ENCODE measurements at places on chromosomes 1 and 21.

- no peak for DNase-seq
- H3K4me3 ChIP-seq = no peak overlapping the region
- H3K4me1 ChIP-seq = no peaks in the 10 kb centered on the region
- H3K36me3 ChIP-seq = no peaks in the 10 kb centered on the region
- H3K27ac ChIP-seq = no peak overlapping the region
Measured at GRCh38 chr1:117660271-117660965, 54.6 kb downstream of the TENT5C start.

DNA sequence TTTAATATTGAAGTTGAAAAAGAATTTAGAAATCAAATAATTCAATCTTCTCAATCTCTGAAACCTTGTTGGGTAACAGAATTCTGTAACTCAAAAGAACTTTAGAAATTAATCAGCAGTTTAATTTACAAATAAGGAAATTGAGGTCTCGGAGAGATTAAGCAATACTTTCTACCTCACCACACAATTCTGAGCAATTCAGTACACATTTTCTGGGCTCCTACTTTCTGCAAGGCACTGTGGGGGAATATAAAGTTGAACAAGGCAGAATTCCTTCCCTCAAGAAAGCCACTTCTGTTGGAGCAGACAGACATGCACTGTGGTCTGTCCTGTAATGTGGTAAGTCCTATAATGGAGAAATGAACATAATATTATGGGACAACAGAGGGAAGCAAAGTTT lies 47.7 kb downstream of the MEF2D start:
- H3K4me3 ChIP-seq = no peak overlapping the region
- no peaks in the 10 kb centered on the region for H3K36me3 ChIP-seq
- no peak overlapping the region for H3K27ac ChIP-seq
- no peak for DNase-seq

DNA sequence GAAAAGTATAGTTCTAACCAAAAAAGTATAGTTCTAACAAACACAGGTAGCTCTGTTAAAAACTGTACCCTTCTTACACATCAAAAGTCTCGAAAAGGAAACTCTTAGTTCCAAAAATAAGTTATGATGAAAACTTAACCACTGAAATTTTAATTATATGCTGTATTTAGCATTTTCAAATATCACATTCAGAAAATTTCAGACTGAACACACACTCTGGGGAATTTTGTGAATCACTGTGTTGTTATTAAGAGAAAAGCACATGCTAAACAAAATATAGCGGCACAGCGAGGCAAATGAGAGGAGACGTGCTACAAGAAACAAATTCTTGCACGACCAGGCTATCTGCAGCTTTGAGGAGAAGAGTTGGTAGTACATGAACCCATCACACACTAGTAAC lies 30.4 kb downstream of the VAV3 start:
- H3K27me3 ChIP-seq = no peaks in the 10 kb centered on the region
- H3K36me3 ChIP-seq = no peaks in the 10 kb centered on the region
- DNase-seq = peak; percentile 13
- peaks cover 37% of the 10 kb centered on the region for H3K4me1 ChIP-seq
- H3K27ac ChIP-seq = no peak overlapping the region

GRCh38 chr1:210850556-210850955 lies 283.4 kb downstream of the KCNH1 start:
- no peaks in the 10 kb centered on the region for H3K27me3 ChIP-seq
- H3K36me3 ChIP-seq = no peaks in the 10 kb centered on the region
- no peaks in the 10 kb centered on the region for H3K4me1 ChIP-seq
- no peak overlapping the region for H3K27ac ChIP-seq

GRCh38 chr1:172630056-172630818 lies 28.7 kb upstream of the FASLG start:
- H3K4me1 ChIP-seq = peaks cover 18% of the 10 kb centered on the region
- peak overlapping the region; percentile 43 for H3K27ac ChIP-seq
- no peaks in the 10 kb centered on the region for H3K27me3 ChIP-seq
- no peaks in the 10 kb centered on the region for H3K36me3 ChIP-seq

DNA sequence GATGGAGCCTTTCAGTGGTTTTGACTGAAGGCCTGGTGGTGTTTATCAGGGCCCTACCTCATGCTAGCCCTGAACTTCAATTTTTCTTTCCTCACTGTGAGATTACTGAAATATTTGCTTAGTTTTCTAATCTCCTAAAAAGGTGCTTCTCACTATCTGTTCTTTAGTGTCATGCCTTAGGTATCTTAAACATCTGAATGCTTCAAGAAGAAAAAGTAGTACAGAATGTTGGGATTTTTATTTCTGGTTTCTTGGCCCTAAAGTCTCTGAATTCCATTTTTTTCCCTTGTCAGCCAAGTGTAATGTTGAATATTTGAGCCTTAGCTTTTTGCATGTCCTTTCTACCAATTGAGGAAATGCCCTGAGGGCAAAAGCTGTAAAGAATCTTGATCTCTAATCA lies 47.9 kb upstream of the PRKACB start:
- H3K36me3 ChIP-seq = no peaks in the 10 kb centered on the region
- no peak overlapping the region for H3K4me3 ChIP-seq
- no peaks in the 10 kb centered on the region for H3K27me3 ChIP-seq
- H3K4me1 ChIP-seq = peaks cover 12% of the 10 kb centered on the region
- no peak for DNase-seq
- H3K27ac ChIP-seq = no peak overlapping the region

DNA sequence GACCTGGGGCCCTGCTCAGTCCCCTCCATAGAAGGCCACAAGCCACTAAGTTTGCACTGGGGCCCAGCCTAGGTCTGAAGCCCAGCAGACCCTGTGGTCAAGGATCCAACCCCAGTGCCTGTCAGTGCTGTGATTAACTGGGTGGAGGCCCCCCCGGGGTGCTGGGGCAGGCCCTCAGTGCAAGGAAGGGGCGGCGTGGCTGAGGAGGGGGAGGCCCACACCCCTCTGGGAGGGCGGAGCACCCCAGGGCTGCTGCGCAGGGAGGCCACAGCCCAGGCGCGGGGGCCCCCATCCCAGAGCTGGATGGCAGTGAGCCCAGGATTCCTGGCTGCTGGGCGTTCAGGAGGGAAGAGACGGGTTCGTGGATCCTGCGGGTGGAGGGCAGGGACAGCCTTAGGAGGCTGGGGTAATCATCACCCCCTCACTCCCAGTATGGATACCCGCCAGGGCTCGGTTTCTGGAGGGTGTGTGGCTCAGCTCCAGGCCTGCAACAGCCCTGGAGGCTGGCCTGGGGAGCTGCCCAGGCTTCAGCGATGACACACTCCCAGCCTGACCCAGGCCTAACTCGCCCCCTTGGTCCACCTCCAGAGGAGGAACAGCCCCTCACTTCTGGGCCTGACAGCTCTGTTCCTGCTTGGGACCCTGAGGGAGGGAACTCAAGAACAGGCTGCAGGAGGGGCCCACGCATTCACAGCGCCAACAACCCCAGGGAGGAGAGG lies 890 bp downstream of the GJC2 start:
- H3K4me1 ChIP-seq = peaks cover 23% of the 10 kb centered on the region
- H3K27ac ChIP-seq = peak overlapping the region; percentile 46
- no peaks in the 10 kb centered on the region for H3K36me3 ChIP-seq
- H3K27me3 ChIP-seq = no peaks in the 10 kb centered on the region
- DNase-seq = peak; percentile 90

- no peaks in the 10 kb centered on the region for H3K27me3 ChIP-seq
- no peak overlapping the region for H3K27ac ChIP-seq
- H3K4me1 ChIP-seq = peaks cover 4% of the 10 kb centered on the region
Measured at GRCh38 chr1:31989964-31990363, 23.7 kb upstream of the KHDRBS1 start.

DNA sequence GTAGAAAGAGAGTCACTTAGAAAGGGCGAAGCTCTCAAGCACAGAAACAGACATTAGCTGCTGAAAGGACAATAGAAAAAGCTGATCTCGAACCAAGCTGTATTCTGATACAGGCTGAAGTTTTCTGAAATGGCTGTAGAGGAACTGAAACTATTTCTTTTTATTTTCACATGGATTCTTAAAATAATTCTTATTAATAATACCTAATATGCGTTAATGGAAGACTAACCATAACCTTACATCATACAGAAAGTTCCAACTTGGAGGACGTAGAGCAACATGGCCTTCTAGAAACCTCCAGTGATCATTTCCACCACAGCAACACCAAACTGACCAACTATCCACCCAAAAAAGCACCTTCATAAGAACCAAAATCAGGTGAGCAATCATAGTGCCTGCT lies 52.8 kb upstream of the ACADM start:
- H3K4me1 ChIP-seq = peaks cover 9% of the 10 kb centered on the region
- no peak for DNase-seq
- no peaks in the 10 kb centered on the region for H3K27me3 ChIP-seq

GRCh38 chr1:15411593-15412137 lies 2.0 kb downstream of the EFHD2 start:
- no peaks in the 10 kb centered on the region for H3K36me3 ChIP-seq
- DNase-seq = peak; percentile 35
- peaks cover 31% of the 10 kb centered on the region for H3K4me1 ChIP-seq
- peak overlapping the region; percentile 90 for H3K4me3 ChIP-seq
- no peak overlapping the region for H3K27ac ChIP-seq
- no peaks in the 10 kb centered on the region for H3K27me3 ChIP-seq

DNA sequence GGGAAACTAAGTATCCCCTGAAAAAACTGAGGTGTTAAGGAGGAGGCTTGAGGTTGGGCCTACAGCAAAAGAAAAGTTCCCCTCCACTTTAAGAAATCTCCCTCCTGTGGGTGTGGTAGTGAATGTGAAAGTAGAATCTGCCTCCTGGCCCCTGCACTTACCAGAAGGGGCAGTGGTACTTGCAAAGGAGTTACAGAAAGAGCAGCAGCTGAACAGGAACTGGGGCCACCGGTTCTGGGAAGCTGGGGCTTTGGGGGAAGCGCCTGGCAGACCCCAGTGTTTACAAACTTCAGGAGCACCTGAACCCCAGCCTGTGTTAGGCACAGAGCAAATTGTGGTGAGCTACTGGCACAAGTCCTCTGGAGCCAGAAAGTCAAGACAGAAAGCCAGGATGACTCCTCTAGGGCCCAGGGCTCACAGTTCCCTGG lies 250.2 kb upstream of the FGGY start:
- H3K27ac ChIP-seq = no peak overlapping the region
- DNase-seq = peak; percentile 18
- H3K36me3 ChIP-seq = no peaks in the 10 kb centered on the region
- H3K27me3 ChIP-seq = no peaks in the 10 kb centered on the region
- no peak overlapping the region for H3K4me3 ChIP-seq

DNA sequence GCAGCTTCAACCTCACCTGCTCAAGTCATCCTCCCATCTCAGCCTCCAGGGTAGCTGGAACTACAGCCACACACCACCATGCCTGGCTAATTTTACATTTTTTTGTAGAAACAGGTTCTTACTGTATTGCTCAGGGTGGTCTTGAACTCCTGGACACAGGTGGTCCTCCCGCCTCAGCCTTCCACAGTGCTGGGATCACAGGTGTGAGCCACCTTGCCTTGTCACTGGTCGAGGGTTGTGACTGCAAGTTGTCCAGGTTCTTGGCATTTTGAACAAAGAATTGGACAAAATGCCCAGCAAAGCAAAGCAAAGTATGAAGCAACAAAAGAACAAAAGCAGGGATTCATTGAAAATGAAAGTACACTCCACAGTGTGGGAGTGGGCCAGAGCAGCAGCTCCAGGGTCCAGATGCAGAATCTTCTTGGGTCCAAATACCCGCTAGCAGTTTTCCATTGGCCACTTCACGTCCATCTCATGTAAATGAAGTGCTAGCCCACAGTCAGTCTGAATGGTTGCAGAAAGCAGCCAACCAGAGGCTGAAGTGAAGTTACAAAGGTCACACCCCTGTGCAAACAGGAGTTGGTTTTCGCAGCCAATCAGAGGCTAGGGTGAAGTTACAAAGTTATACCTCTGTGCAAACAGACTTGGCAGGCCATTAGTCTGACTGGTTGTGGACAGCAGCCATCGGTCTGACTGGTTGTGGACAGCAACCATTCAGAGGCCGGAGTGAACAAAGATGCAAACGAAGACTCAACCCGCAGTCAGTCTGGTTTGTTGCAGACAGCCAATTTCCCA lies 109.5 kb upstream of the KIF26B start:
- no peak overlapping the region for H3K27ac ChIP-seq
- H3K4me1 ChIP-seq = 0 out of 2 replicates have a peak, but pooled peaks cover 3% of the 10 kb centered on the region
- H3K27me3 ChIP-seq = no peaks in the 10 kb centered on the region
- no peak overlapping the region for H3K4me3 ChIP-seq
- H3K36me3 ChIP-seq = no peaks in the 10 kb centered on the region
- peak; percentile 8 for DNase-seq

DNA sequence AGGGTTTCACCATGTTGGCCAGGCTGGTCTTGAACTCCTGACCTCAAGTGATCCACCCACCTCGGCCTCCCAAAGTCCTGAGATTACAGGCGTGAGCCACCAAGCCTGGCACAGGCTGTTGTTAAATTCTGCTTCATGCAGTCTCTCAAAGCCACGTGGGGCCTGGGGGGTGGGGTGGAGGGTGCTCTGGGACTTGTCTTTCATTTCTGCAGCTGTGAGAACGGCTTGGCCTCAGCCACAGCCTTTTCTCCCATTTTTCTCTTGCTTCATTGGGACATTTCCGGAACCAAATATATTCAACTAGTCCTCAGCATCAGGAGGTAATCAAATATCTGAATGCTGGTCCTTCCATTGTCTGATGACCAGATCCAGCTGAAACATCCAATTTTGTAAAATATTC lies 27.6 kb upstream of the KCNE2 start:
- no peaks in the 10 kb centered on the region for H3K27me3 ChIP-seq
- no peak overlapping the region for H3K27ac ChIP-seq
- no peaks in the 10 kb centered on the region for H3K4me1 ChIP-seq
- DNase-seq = no peak

DNA sequence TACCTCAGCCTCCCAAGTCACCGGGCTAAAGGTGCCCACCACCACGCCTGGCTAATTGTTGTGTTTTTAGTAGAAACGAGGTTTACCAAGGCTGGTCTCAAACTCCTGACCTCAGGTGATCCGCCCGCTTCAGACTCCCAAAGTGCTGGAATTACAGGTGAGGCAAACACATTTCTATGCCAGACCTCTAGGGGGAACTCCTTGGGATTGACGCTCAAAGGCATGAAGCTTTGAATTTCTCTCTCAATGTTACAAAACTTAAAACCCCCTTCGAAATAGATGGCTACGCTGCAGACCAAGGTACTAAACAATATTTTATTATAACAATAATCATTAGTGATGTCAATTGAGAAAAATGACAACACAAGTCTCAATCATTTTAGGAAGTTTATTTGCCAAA lies 330.0 kb downstream of the SETD4 start:
- no peaks in the 10 kb centered on the region for H3K4me1 ChIP-seq
- no peak for DNase-seq
- H3K4me3 ChIP-seq = no peak overlapping the region
- no peaks in the 10 kb centered on the region for H3K36me3 ChIP-seq
- H3K27ac ChIP-seq = no peak overlapping the region
- peaks cover 22% of the 10 kb centered on the region for H3K27me3 ChIP-seq
